ENCODE measurements at places on chromosomes 5 and 9.

DNA sequence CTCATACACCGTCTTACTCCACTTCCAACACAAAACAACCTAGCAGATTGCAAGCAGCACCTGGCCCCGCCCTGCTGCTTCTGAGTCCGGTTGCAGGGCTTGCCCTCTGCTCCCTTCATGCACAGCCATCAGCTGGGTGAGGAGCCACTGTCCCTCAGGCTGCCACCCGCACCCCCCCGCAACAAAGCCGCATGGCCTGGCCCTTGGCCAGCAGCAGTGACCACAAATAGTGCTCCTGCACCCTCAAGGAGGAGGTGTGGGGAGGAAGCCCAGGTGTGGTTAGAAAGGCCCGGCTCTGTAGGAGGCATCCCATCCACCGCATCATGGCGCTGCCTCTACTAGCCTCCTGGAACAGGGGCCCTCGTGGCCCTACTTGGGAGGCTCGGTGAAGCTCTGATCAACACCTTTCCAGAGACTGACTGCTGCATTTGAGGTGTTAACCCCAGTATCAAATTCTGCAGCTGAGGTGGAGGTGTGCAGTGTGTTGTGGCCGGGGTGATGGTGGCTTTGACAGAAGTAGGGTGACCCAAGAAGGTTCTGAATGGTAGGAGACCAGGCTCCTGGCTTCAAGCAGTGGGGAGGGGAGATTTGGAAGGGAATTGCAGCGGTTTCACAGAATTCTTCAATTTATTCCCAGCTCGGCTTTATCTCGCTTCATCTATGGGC, 52.7 kb downstream of the WNK2 start:
- no peak for DNase-seq

GRCh38 chr9:113932906-113933584, 56.9 kb downstream of the ZNF618 start:
- DNase-seq, result peak; percentile 47

- no peak for DNase-seq
These were observed 342.4 kb downstream of the KIAA0825 start for GRCh38 chr5:94276048-94276447.

- peak; percentile 17 for DNase-seq
These were observed 59.4 kb upstream of the BASP1 start for GRCh38 chr5:17157916-17158529.

DNA sequence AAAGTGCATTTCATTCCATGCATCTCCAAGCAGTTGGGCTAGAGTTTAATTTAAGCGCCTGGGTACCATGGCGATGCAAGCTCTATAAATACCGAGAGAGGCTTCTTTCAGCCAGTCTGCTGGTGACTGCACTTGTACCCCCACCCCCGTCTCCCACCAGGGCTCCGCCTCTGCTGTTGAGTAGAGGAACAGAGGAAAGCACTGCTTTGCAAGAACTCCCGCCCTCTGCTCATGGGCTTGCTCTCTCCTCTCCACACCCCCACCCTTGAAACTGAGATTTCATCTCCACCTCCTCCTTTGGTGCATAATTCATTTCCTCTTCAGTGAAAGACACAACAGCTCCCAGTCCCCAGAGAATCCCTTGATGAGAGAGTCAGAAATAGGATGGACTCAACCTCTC, 5.1 kb upstream of the WWC1 start:
- DNase-seq, result peak; percentile 28

GRCh38 chr5:93122446-93122845, 458.6 kb downstream of the NR2F1-AS1 start:
- DNase-seq, result no peak

GRCh38 chr9:120267929-120268328, 312.0 kb downstream of the CDK5RAP2 start:
- DNase-seq, result no peak

GRCh38 chr5:141100243-141100805, at the start of gene PCDHB3:
Gene PCDHB3, plus strand, starts transcription at chr5:141100473. Its CDS starts 177 bp downstream, at chr5:141100650.
- DNase-seq, result no peak

DNA sequence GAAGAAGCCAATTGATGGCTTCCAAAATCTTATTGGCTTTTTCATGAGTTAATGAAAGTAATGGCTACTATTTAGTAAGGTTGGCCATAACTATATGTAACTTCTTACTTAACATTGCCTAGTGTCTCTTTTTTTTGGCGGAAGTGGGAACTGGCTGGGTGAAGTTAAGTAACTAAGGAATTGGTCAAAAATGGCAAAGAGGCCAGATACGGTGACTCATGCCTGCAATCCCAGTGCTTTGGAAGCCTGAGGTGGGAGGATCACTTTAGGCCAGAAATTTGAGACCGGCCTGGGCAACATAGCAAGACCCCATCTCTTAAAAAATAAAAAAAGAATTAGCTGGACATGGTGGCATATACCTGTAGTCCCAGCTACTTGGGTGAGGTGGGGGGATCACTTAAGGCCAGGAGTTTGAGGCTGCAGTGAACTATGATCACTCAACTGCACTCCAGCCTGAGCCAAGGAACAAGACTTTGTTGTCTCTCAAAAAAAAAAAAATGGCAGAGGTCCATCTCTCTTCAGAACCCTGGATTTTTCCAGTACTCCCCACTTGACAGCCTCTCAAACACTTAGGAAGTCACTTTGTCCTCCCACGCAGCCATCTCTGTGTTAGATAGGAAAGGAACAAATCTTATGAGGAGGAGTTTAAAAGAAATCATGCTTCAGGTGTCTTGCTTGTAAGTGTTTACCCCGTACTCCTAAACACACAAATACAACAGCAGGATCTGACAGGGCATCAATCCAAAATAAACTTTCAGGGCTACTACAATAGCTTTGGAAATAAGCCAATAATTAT, 75.7 kb downstream of the TEK start:
- DNase-seq, result peak; percentile 71

All from suppressor macrophage treated with lipopolysaccharide for 1 hour (primary cell).